ENCODE measurements at places on chromosomes 3 and 15.

- DNase-seq, result peak; percentile 71
Measured at GRCh38 chr15:73125219-73125618, 73.0 kb downstream of the NEO1 start.

DNA sequence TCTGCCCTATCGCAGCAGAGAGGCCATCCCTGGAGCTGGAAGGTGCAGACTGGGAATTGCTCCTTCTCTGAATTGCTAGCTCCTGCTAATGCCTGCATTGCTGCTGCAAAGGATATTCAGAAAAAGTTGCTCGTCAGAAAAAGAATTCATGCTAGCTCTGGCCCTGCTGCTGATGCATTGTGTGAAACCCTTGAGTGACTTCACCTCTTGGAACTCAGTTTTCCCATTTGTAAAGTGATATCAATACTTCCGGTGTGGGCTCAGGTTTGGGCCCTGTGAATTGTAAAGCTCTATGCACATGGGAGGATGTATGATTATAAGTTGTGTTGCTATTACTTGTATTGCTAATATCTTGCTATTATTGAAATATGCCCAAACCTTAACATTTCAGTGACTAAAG is 11.4 kb downstream of the SQOR start:
- no peak for DNase-seq

GRCh38 chr3:32177702-32178198 is 60.7 kb upstream of the CMTM8 start:
- peak; percentile 71 for DNase-seq

GRCh38 chr15:83698294-83698693 is 44.4 kb downstream of the ADAMTSL3 start:
- peak; percentile 52 for DNase-seq

DNA sequence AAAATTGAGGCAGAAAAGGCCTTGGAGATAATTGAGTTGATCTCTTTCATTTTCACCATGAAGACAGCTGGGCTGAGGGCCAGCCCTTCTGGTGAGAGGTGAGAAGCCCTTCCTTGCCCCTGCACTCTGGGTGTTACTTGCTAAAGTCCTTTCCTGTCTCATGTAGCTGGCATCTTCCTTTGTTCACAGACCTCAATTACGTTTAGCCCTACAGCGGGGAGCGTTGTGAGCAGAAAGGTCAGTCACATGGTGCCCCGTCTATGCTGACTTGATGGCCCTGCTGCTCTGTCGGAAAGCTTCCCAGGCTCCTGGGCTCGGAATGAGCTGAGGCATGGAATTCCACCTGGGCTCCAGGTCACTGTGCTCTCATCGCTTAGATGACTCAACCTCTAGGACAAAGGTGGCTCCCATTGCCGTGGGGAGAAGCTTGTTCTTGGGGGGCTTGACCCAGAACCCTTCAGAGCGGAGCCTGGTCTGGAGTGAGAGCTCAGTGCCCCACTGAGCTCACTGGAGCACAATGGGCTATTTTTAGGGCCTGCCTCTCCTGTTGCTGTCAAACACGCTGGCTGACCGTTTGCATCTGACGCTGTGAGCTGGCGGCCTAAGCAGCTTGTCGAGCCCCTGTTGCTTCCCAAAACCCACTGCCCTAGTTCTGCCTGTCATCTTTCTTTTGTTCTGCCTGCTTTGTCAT is 47.0 kb downstream of the RPLP1 start:
- no peak for DNase-seq

- no peak for DNase-seq
Measured at GRCh38 chr3:38163841-38164642, 1.3 kb upstream of the OXSR1 start.

- no peak for DNase-seq
Measured at GRCh38 chr3:174102866-174103265, 705.3 kb downstream of the NLGN1 start.

- peak; percentile 21 for DNase-seq
Measured at GRCh38 chr3:165195640-165196576, at the start of gene SLITRK3. TSS of gene SLITRK3 (minus strand) at chr3:165196384. CDS start at chr3:165190830, 5,554 bp downstream.
